ENCODE measurements at places on chromosomes 12 and 14.

DNA sequence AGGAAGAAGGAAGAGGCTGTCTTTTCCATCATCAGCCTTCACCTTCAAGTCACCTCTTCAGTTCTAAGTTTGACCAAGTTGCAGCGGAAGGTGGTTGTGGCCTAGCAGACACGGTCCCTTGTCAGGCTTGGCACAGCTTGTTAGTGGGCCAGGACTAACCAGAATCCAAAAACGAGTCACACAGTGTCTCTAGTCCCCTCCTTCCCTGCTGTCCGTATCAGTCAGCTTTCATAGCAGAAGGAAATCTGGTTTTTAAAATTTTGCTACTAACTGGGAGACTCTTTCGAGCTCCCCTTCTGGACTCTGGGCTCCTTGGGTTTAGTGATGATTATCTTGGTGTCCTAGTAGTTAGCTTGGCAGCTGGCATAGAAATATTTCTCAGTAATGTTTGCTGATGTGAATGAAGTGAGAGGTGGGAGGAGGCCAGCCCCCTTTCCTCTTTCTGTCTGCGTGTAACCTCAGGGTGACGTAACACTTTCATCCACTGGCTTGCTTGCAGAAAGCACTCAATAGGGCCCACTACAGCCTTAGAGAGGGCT lies 3.8 kb downstream of the ETV6 start:
- DNase-seq, result no peak

DNA sequence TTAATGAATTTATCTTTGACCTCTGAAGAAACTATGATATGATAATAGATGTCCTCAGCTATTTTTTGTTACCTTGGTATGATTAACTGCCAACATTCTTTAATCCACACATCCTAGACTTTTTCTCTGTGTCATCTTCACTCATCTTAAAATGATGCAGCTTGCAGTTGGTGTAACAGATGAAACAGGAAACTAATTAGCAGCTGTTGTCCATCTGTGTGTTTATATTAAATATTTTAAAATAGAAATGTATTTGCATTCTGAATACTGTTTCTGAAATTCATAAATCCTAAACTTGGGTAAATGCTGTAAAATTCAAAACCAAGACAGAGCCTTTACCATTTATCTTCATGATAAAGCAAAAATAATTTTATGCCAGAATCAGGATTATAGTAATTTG lies 56.1 kb upstream of the GARIN2 start:
- no peak for DNase-seq

GRCh38 chr12:46356655-46357437 lies 15.7 kb downstream of the SLC38A2 start:
- DNase-seq, result no peak

GRCh38 chr12:107320033-107320928 lies 226.9 kb upstream of the CRY1 start:
- no peak for DNase-seq

DNA sequence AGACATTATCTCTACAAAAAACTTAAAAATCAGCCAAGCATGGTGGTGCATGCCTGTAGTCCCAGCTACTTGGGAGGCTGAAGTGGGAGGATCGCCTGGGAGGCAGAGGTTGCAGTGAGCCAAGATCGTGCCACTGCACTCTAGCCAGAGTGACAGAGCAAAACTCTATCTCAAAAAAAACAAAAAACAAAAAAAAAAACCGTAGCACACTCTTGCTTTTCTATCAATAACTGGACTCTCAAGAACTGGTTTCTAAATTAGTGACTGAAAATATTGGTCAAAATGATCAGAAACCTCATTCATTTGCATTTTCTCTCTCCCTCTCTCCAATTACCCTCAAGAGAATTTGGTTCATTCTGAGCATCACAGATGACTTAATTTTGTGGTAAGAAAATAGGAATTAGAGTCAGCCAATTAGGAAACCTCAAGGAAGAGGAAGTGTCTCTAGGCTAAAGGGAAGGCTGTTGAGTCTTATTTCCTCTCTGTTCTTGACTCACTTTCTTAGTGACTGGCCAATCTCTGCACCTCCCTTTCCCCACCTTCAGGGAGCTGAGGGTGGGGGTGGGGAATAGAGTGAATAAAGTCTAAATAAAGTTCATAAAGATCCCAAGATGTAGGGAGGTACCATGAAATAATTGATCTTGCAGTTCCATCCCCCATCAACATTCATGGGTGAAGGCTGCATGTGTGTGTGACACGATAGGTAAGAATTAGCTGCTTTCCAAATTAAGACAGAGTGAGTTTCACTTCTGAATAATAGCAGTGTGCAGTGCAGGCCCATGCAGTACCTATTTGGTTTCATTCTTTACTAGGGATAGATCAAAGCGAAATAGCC lies 6.8 kb upstream of the PSMA6 start:
- DNase-seq, result no peak

- no peak for DNase-seq
Observed at GRCh38 chr12:20493934-20494333, 125.6 kb downstream of the PDE3A start.

DNA sequence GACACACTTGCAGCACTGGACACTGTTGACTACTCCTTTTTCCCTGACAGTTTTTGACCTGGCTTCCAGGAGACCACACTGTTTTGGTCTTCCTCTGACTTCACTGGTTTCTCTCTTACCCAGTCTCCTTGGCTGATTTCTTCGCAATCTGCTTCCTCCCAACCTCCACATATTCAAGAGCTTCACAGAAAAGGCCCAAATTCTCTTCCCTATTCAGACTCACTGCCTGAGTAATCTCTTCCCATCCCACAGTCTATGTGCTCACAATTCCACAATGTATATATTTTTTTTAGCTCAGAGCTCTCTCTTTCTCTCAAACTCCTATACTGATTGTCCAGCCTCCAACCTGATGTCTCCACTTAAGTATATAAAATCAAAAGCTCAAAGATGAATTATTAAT lies 115.4 kb downstream of the SINHCAF start:
- DNase-seq, result no peak

GRCh38 chr14:67633451-67634147 lies 13.9 kb downstream of the ARG2 start:
- no peak for DNase-seq

- DNase-seq, result peak; percentile 64
Observed at GRCh38 chr14:60090864-60091519, 731 bp upstream of the PCNX4 start.

- no peak for DNase-seq
Observed at GRCh38 chr14:38044710-38045109, 163.0 kb upstream of the SSTR1 start.

DNA sequence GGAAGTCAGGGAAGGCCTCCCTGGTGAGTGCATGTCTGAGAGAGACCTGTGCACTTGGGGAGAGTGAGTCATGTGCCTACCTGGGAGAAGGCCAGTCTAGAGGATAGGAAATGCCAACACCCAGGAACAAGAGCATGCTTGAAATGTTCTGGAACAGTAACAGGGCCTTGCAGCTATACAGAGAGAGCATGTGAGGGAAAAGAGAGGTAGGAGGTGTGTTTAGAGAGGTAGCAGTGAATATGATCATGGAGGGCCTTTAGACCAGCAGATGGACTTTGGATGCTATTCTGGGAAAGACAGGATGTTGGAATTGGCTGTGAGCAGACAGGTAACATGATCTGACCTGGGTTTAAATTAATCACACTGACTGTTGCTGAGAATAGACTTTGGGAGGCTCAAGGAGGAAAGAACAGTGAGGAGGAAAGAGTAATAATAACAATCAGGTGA lies 1143.6 kb downstream of the FLRT2 start:
- DNase-seq, result no peak

DNA sequence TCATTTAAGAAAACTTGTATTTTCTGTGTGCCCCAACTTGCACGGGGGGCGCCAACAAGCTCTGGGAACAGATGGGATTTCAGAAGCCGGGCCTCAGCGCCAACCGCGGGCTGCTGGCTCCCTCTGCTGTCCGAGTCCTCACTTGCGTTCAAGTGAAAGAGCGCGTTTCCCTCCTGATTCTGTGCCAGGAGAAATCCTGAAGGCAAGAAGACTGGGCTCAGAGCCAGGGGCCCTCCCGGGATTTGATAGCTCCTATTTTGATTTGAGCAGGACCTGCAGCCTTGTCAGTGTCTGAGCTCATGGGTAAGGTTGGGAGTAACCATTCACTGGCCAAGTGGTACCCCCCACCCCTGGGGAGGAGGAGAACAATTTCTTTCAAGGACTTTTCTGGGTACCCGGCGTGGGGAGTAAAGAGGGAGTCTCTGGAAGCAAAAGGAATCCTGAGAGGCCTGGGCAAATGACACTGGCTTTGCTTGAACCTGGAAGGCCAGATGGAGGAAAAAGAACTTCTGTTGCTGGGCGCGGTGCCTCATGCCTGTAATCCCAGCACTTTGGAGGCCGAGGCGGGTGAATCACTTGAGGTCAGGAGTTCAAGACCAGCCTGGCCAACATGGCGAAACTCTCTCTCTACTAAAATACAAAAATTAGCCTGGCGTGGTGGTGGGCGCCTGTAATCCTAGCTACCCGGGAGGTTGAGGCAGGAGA lies 179.0 kb upstream of the RGS6 start:
- peak; percentile 80 for DNase-seq

- DNase-seq, result no peak
Observed at GRCh38 chr12:40583743-40584142, 108.5 kb upstream of the CNTN1 start.

DNA sequence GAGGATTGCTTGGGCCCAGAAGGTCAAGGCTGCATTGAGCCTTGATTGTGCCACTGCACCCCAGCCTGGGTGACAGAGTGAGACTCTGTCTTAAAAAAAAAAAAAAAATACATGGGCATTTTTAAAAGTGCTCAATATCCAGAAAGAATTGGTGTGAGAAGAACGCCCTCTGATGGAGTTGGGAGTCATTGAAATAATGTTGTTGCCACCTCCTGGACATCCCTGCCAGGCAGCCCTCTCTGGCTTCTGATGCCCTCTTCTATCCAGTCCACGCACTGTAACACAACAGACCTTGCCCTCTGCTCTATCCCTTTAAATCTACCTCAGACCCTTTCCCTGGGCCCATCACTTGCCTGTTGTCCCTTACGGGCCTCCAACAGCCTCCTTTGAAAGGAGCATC lies 4.9 kb downstream of the PTGDR start:
- DNase-seq, result no peak

GRCh38 chr12:80622271-80622670 lies 85.2 kb upstream of the MYF6 start:
- DNase-seq, result no peak
